Stimulated activated CD4-positive, alpha-beta T cell treated with anti-CD3 and anti-CD28 coated beads, Interleukin-2, amount 100 ng/mL, for 24 hours (primary cell): ENCODE measurements at places on chromosomes 3 and 15.

DNA sequence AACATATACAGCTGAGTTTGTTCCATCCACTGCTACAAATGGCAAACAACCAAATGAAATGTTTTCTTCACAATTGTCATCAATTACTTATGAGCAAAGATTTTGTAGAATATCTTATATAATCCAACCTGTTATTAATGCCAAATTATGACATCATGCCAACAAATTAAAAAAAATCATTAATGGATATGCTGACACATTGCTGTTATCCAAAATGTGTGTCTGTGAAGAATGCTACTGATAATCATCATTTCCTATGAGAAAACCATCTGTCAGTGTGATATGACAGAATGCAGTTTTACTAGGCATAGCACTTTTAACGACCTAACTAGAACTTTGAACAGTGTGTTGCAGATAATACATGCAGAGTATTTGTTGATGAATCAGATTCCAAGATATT is 556.5 kb upstream of the KCNMB2 start:
- no peak for DNase-seq

DNA sequence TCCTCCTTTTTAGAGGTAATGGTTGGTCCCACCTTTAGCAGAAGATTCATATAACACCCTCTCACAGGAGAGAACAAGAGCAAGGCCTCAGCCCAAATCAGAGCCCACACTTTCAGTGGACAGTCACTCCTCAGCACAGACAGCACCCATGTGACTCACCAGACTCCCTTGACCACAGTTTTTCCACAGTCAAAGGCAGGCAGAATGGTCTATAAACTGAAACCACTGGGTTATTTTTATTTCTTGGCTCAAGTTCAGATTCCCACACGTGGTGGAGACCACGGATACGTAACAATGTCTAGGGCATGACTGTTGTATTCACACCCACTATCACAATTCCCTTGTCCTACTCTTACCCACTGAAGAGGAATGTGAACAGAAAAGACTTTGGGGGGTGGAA is 237.8 kb upstream of the UBE2E1 start:
- DNase-seq = no peak

DNA sequence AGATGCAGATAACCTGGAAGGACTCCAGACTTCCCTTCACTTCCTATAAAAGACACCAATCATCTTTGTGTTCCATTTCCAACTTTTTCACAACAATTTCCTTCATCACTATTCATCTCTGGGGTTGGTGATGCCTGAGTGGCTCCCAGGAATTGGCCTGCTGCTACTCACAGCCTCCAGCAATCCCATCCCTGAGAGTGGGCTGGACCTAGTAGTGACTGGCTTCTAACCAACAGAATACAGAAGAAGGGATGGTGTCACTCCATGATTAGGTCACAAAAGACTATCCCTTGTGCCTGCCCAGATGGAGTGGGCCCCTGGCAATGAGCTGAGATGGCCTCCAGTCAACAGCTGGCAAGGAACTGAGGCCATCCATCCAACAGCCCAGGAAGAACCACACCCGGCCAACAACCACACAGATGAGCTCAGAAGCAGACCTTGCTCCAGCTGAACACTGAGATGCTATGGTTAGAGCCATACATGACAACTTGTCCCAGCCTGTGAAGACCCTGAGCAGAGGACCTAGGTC is 20.9 kb downstream of the OCA2 start:
- no peak for DNase-seq

GRCh38 chr3:18841422-18842343 is 306.6 kb upstream of the KCNH8 start:
- DNase-seq = no peak

GRCh38 chr3:101535221-101535620 is 22.2 kb upstream of the SENP7 start:
- no peak for DNase-seq
